Stimulated activated CD4-positive, alpha-beta T cell treated with anti-CD3 and anti-CD28 coated beads, TNF-alpha, amount 100 ng/mL, for 24 hours (primary cell): ENCODE measurements at places on chromosomes 12 and 14.

GRCh38 chr12:66693901-66694513, 15.1 kb upstream of the GRIP1 start:
- peak; percentile 13 for DNase-seq

GRCh38 chr14:99213527-99213971, 58.4 kb downstream of the BCL11B start:
- DNase-seq: no peak

- no peak for DNase-seq
Observed at GRCh38 chr14:32865827-32866376, 72.8 kb upstream of the NPAS3 start.

DNA sequence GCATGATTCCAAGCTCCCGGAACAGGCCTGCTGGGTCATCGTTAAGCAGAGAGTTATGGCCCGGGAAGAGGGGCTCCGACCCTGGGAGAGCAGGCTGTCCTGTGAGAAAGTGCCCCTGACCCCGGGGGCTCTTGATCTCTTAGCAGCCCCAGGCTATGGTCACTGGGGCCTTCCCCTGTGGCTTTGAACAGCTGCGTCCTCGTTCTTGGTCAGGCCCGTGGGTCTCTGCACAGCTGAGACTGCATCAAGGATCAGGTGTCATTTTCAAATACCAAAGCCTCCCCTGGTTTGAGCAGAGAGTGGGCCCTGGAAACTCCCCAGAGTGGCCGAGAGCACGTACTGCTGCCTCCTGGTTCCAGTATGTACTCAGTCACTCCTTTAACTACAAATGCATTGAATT, 114.8 kb downstream of the ESRRB start:
- DNase-seq: no peak

GRCh38 chr12:99235381-99235780, 412.2 kb upstream of the GARIN6 start:
- DNase-seq: no peak

- peak; percentile 24 for DNase-seq
Observed at GRCh38 chr12:42589465-42590329, at the start of gene PRICKLE1. PRICKLE1 (minus strand) TSS chr12:42589746; CDS start chr12:42472516, 117,230 bp downstream.

DNA sequence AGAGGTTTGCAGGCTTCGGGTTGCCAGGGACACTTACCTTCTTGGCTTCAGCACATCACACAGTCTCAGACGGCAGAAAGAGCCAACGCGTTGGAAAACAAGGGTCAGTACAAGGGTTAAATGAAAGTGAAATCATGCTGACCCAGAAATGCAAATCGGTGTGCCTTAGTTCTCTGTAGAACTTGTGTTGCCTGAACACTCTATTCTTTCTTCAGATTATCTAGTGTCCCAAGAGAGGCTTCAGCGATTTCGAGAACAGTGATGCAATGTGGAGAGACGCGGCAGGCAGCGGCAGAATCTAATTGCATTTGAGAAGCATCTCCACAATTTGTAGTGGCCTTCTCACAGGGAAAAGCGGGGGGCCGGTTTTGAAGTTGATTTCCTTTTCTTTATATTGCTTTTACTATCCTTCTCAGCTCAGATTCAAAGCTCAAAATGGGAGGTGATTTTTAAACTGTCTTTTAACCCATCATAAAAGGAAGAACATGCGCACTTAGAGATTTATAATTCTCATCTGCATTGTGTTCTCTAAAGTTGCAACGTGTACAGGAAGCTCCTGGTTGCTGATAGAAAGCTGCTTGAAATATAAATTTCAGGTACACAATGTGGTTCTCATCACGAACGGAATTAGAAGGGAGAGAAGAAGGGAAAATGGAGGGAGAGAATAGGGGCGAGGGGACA, 67.8 kb upstream of the EGLN3 start:
- DNase-seq: no peak
